Thymus (tissue), 14 donors: ENCODE measurements at places on chromosomes 11 and 22. TPM values are rescaled to one million over a fixed set of nuclear protein-coding genes. Genes with fewer than 3 reads are reported as not detected.

- DNase-seq: no peak
These were observed 303.9 kb downstream of the CASP12 start for GRCh38 chr11:104594228-104594958.

DNA sequence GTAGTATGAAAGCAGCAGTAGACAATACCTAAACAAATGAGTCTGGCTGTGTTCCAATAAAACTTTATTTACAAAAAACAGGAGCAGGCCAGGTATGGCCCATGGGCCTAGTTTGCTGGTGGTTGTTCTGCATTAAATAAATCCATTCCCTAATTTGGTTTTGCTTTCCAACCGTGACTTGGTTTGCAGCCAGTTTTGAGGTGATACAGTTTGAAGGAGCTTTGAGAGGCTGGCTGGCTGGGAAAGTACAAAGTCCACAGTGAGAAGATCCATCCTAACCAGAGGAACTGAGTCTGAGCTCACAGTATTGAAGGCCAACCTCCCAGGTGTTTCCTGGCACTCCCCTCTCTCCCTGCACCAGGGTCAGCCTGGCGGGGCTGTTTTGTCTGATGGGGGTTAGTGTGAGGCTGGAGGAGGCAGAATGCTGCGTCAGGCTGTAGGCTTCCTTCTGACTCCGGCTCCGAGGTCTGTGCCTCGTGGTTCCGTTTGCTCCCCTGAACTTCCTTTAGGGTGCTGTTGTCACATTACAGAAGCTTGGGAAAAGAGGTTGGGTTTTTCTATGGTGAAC, 129.5 kb downstream of the MICAL2 start:
- no peak for DNase-seq

DNA sequence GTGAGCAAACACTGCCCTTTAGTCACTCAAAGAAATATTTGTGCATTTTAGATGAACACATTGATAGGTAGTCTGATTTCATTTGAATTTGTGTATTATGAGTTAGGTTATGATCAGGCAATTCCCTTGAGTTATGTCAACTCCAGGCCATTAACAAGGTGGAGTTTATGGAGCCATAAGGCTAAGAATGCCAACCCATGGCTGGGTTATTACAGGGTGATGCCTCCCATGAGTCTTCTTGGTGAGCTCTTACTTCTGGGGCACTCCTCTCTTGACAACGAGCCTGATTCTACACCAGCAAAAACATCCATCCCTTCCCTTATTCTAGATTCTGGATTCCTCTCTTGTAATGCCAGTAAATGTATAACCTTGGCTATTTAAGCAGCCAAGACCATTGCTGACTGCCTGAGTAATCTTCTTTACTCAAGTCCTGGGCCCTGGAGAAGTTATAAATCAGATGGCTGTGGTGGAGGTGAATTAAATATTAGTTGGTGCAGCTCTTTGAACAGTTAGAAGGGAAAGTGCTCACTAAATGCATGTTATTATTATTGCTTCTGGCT, 645.7 kb upstream of the TENM4 start:
- no peak for DNase-seq

DNA sequence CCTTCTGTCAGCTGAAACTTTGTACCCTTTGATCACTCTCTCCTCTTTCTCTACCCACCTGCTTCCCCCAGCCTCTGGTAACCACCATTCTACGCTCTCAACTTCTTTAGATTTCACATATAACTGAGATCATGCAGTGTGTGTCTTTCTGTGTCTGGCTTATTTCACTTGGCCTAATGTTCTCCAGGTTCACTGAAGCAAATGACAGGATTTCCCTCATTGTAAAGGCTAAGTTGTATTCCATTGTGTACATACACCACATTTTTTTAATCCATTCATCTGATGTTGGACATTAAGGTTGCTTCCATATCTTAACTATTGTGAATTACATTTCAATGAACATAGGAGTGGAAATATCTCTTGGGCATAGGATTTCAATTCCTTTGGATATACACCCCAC, 207.6 kb downstream of the MIAT start:
- DNase-seq: no peak

GRCh38 chr11:125381499-125382044, 114.5 kb downstream of the FEZ1 start:
- no peak for DNase-seq

SCUBE2 gene
- total RNA-seq: 2.1 TPM
